Kidney epithelial cell (primary cell): ENCODE measurements at places on chromosomes 16 and 17. TPM values are rescaled to one million over a fixed set of nuclear protein-coding genes. Genes with fewer than 3 reads are reported as not detected.

Gene CDH1
- total RNA-seq, result 84.4 and 85.8 TPM in 2 replicates

DNA sequence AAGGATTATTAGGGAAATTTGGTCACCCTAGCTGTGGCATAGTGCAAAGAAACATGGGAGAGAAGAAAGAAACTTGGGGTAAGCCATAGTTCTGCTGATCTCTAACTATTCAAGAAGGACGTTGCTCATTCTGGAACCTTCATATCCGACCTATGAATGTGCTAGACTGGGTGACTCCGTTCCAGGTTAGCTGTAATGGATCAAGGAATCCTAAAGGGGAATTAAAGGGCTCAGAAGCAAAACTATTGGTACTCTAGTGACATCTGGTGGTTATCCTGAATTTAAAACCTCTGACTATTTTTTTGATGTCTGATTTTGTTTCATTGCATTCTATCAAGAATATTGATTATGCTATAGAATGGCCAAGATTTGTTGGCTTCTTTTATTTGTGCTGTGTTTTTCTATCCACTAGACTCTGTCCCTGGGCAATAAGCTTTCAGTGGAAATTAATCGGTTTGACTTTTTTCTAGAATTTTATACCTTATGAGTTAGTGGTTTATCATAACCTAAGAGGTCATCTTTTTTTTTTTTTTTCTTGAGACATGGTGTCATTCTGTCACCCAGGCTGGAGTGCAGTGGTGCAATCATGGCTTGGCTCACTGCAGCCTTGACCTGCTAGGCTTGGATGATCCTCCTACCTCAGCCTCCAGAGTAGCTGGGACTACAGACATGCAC is 19.5 kb downstream of the PCTP start:
- DNase-seq, result no peak

Gene ITGAX
- 0.04 and 0.14 TPM in 2 replicates for total RNA-seq

Gene PRSS27
- total RNA-seq, result 2.9 and 3.1 TPM in 2 replicates
